Right lung (tissue), 10 donors: ENCODE measurements at places on chromosomes 13 and 19.

- DNase-seq, result no peak
Measured at GRCh38 chr19:7421941-7422744, 66.7 kb downstream of the PEX11G start.

- DNase-seq, result no peak
Measured at GRCh38 chr19:55109527-55110291, 7.7 kb downstream of the PPP1R12C start.

DNA sequence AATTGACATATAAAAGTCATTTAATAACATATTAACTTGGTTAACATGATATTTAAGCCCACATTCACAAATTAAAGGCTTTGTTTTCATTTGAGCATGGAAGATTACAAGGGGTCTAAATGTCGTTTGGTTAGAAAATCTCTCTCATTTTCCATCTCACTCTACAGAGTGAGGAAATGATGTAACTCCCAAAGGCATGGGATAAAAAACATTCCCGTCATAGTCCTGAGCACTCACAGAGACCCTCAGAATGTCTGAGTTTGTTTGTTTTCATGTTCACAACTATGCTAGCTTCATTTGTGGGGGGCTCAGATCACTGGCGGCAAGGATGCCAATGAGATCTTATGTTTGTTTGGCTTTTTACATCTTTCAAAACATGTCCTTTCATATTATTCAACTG, 307.5 kb downstream of the TBC1D4 start:
- DNase-seq, result no peak

DNA sequence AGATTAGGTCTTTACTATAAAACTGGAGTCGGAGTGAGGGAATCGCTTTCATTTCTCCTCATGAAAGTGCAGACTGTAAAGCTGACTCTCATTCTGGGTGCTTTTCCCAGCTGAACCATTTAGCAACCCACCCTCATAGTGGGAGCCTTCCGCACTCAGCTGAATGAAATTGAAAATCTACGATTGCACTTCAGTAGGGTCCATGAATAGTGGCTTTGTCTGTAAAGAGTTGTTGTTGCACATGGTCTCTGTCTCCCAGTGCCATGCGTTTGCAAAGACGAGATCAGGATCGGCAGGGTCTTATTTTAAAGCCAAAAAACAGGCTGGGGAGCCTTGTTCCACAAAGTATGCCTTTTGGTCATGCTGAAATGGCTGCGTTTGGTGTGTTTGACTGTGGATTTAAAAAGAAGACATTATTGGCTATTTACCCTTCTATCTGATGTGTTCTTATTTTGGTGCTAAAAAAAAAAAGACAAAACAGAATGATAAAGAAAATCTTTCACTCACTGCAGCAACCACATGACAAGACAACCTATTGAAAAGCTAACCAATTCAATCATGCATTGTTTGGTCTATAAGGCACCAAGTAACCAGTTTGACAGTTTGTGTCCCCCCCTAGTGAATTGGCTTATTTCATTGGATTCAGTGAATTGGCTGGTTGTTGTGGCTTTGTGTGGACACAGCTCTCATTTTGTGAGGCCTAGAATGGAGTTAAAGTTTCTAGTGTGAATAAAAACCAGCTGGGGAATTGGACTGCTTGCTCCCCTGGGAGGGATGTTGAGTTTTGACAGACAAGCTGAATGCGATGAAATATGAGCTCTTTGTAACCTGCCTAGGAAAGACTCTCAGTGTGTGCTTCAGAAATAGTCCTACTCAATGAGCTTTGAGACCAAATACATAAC, 65.6 kb downstream of the ARHGAP35 start:
- no peak for DNase-seq

- no peak for DNase-seq
Measured at GRCh38 chr19:17404621-17405249, 695 bp downstream of the BST2 start.
